Activated T-helper 2 cell treated with anti-CD3 and anti-CD28 coated beads, Interferon-gamma antibody, Interleukin-2, Interleukin-4, amounts not matched to agents 10 μg/mL and 5 μg/mL and 100 μg/mL, durations not matched to agents 14 hours and 24 hours and 36 hours (primary cell): ENCODE measurements at places on chromosomes 5 and 9. TPM values are rescaled to one million over a fixed set of nuclear protein-coding genes. Genes with fewer than 3 reads are reported as not detected.

DNA sequence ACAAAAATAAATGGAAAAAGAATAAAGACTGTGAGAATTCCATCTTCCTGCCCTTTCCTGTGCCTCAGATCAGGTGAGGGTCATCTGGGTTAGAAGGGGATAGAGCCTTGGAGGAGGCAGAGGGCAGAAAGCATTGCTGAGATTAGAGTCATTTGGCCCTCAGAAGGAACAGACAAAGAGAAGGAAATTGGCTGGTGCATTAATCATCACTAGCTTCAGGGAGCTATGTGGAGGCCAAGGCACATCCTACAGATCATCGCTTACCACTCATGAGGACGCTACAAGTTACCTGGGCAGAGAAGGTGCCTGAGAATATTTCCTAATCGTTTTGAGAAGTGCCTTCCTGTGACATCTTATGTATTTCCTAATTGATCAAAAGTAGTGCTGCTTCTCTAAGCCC is 74.5 kb downstream of the C7 start:
- H3K27me3 ChIP-seq = peaks cover 2% of the 10 kb centered on the region
- no peak overlapping the region for H3K27ac ChIP-seq
- DNase-seq = no peak
- no peaks in the 10 kb centered on the region for H3K4me1 ChIP-seq

GRCh38 chr9:96467784-96468183 is 17.8 kb downstream of the HABP4 start:
- no peaks in the 10 kb centered on the region for H3K4me1 ChIP-seq
- no peak for DNase-seq
- H3K27me3 ChIP-seq = no peaks in the 10 kb centered on the region
- no peak overlapping the region for H3K4me3 ChIP-seq
- no peak overlapping the region for H3K27ac ChIP-seq

DNA sequence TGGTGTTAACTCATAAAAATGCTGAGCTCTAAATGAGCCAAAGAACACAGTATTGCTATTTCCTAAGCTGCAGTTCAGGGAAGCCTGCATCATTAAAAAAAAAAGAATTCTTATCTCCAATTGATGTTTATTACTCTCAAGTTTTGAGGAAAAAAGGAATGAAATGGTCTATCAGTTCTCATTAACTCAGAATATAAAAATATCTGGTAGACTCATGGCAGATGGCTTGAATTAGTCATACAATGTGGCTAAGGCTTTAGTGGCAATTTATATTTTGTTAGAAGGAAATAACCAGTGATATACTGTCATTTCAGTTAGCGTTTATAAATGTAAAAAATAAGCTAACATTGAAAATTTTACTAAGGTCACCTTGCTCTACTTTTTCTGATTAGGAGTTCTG is 1403.4 kb upstream of the C9orf72 start:
- no peaks in the 10 kb centered on the region for H3K27me3 ChIP-seq
- H3K4me1 ChIP-seq = no peaks in the 10 kb centered on the region
- H3K27ac ChIP-seq = no peak overlapping the region
- no peak for DNase-seq
- H3K4me3 ChIP-seq = no peak overlapping the region

DNA sequence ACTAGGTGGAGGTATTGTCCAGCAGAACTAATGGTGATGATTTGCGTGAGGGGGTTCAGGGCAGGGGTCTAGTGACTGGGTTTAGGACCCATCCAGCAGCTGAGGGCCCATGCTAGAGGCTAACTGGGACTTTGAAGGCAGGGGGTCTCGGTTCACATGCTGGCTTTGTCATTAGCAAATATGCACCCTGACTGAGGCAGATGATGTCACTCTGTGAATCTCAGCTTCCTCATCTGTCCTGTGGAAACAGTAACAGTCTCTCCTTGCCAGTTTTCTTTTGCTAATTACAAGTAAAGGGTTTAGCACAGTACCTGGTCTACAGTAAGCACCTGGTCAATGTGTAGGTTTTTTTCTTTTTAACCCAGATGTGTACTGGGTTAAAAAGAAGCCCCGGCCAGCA is 5.2 kb downstream of the SH2D3C start:
- H3K4me1 ChIP-seq = peaks cover 49% of the 10 kb centered on the region
- no peak overlapping the region for H3K4me3 ChIP-seq
- no peak overlapping the region for H3K27ac ChIP-seq
- peaks cover 56% of the 10 kb centered on the region for H3K36me3 ChIP-seq
- no peak for DNase-seq

Gene LCN10
- 1.2 and 1.7 TPM in 2 replicates for total RNA-seq
